Activated naive CD4-positive, alpha-beta T cell treated with Interleukin-2 at 50 U/mL for 16 hours (primary cell): ENCODE measurements at places on chromosomes 2 and 18.
A peak's percentile ranks its signal among the peaks of the same experiment; 100 is the strongest.

GRCh38 chr2:111072220-111072871 lies 48.4 kb upstream of the BCL2L11 start:
- no peak for DNase-seq

- no peak for DNase-seq
These were observed 108.6 kb upstream of the CWC22 start for GRCh38 chr2:180115675-180116074.

DNA sequence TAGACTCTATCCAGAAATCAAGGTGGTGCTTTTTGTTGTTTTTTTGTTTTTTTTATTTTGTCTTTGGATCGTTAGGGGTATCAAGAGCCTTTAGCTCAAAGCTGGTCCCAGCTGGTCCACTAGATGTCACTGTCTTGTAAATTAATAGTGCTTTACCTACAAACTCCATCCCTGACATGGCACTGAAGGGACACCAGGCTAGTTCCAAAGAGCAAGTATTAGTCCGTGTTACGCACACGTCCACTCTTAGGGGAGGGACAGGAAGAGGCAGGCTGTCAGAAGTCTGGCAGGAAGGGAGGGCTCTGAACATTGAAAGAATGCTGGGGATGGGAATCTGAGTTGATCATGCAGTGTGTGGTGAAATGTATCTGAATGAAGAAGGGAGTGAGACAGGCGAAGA lies 85.9 kb upstream of the CCBE1 start:
- no peak for DNase-seq

DNA sequence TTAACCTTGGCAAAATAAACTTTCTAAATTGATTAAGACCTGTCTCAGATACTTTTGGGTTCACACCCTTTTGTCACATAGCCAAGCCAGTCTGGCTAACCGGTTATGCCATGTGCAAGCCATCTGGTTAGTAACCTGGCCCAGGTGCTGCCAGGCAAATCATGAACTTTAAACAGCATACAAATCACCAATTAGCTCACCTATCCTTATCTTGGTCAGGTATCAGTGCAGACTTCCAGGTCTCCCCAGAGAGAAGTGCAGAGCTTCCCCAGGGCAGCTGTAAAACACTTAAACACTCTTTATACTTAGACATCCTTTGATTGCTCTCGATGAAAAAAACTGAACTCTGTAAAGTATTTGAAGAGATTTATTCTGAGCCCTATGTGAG lies 14.9 kb upstream of the MC5R start:
- DNase-seq: no peak

DNA sequence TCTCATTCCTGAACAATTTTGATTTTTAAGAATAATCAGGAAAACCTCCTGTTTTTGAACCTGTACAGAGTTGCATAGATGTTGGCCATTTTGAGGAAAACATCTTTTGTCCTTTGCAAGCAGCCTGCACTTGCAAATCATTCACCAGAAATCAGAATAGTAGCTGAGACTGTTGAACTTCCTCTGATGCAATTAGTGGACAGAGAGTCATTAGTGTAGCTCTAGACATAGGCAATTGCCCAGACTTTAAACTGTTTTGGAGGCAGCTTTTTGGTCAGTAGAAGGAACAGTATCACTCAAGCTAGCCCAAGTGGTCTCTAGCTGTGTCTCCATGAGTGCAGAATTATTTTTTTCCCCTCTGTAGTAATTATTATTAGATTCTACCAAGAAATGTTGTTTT lies 326.1 kb downstream of the PIK3C3 start:
- no peak for DNase-seq

DNA sequence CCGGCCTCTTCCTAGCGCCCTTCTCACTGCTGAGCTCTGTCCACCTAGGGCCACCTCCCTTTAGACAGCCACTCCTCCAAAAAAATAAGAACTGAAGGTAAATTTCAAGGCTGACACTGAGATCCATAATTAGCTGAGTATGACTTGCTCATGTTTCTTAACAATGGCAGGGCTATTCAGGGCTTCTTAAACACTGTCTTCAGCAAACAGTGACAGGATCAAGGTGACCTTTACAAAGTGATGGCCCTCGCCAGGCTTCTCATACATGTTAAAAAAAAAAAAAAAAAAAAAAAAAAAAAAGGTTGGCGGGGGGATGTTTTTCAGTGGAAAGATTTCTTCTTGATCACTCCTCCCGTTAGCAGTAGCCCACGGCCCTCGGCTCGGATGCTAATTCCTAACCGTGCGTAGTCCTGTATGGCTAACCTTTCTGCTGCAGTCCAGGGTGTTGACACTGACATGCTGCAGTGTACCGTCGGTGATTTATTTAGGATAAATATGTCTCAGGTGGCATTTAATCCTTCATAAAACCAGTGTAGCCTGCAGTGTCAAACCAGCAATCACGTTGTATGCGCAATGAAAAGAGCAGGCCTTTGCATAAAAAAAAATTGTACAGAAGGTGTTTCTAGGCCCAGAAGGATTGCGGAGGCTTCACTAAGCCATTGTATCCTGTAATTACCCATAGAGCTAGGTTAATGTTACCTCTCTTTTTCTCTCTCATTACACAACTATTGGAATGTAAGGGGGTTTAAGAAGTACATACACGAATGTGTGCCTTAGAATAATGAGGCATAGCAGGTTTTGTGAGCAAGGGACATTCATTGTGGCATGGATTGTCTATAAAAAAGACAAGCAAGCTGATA lies 142.7 kb downstream of the PTGR3 start:
- DNase-seq: no peak

DNA sequence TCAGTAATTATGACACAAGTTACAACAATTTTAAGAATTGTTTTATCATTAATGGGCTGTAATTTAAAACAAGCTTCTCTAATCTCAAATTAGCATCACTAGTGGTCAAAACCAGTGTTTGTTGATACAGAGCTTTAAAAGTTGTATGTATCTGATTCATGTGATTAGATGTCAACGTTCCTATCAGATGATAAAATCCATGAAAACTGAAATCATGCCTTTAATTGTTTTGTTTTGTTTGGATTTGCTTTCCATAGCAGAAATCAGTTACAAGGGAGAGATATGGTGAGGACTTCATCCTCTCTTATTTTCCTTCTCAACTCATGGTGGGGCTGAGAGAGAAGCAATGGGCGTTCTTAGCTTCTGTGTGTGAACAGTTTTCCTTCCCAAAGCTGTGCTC lies 469.6 kb downstream of the PID1 start:
- no peak for DNase-seq

GRCh38 chr2:226450141-226450540 lies 349.5 kb downstream of the IRS1 start:
- no peak for DNase-seq

- DNase-seq: no peak
These were observed 15.0 kb downstream of the CDH2 start for GRCh38 chr18:28161608-28162599.

GRCh38 chr2:17667898-17668297 lies 85.7 kb downstream of the SMC6 start:
- DNase-seq: no peak

GRCh38 chr2:168825126-168825525 lies 22.7 kb downstream of the NOSTRIN start:
- DNase-seq: no peak

DNA sequence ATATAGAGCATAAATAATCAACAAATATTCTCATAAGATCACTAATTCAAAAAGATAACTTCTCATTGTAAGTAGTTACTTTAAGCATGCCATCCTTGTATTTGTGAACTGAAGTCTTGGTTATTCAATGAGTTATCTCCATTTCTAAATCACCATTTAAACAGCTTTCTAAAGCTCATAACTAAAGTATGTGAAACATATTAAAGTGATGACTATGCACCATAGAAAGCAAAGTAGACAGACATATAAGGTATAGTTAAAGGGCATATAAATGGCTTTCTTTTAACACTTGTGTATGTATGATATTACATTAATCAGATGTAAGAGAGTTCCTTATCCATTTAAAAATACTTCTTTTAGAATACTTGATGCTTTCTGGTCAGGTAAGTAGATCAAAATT lies 83.5 kb downstream of the IKZF2 start:
- DNase-seq: no peak

GRCh38 chr2:109226128-109226527 lies 97.1 kb downstream of the SH3RF3 start:
- DNase-seq: no peak

DNA sequence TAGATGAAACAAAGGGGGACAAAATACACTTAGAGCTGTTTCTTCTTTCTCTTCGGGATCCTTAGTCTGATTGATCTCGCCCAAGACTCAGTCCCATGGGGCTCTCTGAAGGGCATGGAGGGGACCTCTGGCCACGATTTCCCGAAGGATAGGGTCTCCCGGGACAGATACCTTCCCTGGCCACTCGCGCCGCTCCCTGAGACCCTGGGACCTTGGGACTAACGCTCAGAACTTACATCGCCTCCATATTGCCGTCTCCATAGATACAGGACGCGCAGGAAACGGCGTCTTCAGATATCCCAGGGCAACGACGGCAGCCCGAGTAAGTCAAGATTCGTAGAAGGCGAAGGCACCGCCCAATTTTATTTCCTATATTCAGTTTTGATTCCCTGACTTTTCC lies at the start of gene CFAP65:
Gene CFAP65 (minus strand): TSS at position 265 of the 400 bp plus-strand sequence. CDS start 2,468 bp downstream, outside the sequence.
- DNase-seq: peak; percentile 23

GRCh38 chr18:75335511-75335910 lies 92.0 kb downstream of the SMIM21 start:
- DNase-seq: no peak

- DNase-seq: no peak
These were observed 440.8 kb upstream of the KLHL29 start for GRCh38 chr2:22944143-22944542.

DNA sequence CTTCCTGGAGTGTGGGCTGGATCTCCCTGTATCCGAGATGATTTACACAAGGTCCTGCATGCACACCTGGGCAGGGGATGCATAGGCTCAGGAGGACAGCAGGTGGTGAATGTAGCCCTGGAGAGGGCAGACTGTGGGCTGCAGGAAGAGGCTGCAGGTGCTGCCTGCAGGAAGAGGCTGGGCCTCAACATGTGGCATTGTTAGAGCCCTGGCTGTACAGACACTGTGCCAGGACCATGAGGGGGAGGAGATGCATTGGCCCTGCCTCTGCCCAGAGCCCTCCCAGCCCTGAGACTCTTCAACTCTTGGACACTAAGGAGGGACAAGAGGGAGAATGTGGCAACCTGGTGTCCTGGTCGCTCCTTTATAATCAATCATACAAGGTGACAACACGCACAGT lies 392.8 kb downstream of the TNS1 start:
- DNase-seq: no peak

- no peak for DNase-seq
These were observed 35.3 kb upstream of the GCC2 start for GRCh38 chr2:108413711-108414095.
